Stomach (tissue), 19 donors: ENCODE measurements at places on chromosomes 6 and 20. TPM values are rescaled to one million over a fixed set of nuclear protein-coding genes. Genes with fewer than 3 reads are reported as not detected.

PHACTR3 gene
- total RNA-seq, result not detected

GJA1 gene
- total RNA-seq, result 13.6 TPM

CRYBG1 gene
- 15.5 TPM for total RNA-seq

TBXT gene
- total RNA-seq, result not detected

DYNLT2 gene
- total RNA-seq, result 5.3 TPM

SLC13A3 gene
- total RNA-seq, result not detected

DNAH8 gene
- total RNA-seq, result not detected

PRSS35 gene
- total RNA-seq, result not detected
